Stimulated activated CD8-positive, alpha-beta memory T cell treated with anti-CD3 and anti-CD28 coated beads, Interleukin-7, amount 100 ng/mL, for 24 hours (primary cell): ENCODE measurements at places on chromosomes 11 and 22.

DNA sequence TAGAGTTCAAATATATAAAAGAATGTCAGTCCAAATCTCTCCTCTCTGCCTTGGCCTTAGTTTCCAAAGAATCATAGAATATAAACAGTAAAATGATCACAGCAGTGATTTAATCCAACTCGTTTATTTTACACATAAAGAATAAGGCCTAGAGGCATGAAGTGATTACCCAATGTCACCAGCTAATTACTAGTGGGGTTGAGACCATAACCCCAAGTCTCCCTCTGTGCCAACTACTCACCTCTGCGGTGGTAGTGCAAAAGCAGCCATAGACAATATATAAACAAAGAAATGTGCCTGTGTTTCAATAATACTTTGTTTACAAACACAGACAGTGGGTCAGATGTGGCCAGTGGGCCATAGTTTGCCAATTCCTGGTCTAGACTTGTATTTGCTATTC, 96.6 kb upstream of the FAT3 start:
- no peak for DNase-seq

DNA sequence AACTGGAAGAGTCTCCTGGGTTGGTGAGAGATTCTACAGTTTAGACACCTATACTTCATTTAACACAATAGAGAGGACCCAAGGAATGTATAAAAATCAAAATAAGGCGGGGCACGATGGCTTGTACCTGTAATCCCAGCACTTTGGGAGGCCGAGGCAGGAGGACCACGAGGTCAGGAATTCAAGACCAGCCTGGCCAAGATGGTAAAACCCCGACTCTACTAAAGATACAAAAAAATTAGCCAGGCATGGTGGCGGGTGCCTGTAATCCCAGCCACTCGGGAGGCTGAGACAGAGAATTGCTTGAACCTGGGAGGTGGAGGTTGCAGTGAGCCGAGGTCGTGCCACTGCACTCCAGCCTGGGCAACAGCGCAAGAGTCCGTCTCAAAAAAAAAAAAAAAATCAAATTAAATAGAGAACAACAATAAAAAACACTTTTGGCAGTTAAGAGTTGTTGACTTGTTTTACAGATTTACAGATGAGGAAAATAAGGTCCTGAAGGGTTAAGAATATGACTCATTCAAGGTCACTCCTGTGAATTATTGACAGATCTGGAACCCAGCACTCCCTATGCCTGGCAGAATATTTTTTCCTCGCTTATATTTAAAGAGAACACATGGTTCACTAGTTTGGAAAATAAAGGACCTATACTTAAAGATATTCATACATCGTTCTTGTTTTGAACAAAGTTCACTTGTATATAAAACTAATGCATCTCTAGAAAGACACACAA, 5.2 kb downstream of the LGR4 start:
- no peak for DNase-seq

DNA sequence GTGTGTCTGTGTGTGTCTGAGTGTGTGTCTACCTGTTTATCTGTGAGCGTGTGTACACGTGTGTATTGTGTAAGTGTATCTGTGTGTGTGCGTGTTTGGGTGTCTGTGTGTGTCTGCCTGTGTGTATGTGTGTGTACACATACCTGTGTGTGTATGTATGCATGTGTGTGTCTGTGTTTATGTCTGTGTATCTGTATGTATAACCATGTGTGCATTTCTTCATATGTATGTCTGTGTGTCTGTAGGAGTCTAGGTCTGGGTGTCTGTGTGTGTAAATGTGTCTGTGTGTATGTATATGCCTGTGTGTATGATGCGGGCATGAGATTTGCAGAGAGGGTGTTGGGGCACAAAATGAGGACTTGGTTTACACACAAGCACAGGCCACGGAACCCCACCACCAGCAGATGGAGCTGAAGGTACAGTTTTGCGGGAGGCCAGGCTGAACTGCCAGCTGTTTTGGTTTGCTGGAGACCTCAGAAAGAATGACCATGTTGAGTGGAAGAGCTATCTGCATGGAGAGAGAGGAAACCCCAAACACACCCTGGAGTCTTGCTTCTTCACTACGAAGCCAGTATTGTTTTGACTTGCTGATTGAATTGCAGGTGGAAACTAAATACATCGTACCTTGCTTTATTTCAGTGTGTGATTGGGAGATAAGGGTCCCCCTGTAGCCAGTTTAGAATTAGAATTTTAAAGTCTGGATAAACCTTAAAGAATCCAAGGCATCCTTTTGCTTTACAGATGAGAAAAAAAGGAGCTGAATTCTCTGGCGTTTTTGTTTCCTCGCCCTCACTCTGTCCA, 497.2 kb downstream of the NTM start:
- DNase-seq = no peak

GRCh38 chr11:109708184-109708583, 286.2 kb downstream of the C11orf87 start:
- DNase-seq = no peak

DNA sequence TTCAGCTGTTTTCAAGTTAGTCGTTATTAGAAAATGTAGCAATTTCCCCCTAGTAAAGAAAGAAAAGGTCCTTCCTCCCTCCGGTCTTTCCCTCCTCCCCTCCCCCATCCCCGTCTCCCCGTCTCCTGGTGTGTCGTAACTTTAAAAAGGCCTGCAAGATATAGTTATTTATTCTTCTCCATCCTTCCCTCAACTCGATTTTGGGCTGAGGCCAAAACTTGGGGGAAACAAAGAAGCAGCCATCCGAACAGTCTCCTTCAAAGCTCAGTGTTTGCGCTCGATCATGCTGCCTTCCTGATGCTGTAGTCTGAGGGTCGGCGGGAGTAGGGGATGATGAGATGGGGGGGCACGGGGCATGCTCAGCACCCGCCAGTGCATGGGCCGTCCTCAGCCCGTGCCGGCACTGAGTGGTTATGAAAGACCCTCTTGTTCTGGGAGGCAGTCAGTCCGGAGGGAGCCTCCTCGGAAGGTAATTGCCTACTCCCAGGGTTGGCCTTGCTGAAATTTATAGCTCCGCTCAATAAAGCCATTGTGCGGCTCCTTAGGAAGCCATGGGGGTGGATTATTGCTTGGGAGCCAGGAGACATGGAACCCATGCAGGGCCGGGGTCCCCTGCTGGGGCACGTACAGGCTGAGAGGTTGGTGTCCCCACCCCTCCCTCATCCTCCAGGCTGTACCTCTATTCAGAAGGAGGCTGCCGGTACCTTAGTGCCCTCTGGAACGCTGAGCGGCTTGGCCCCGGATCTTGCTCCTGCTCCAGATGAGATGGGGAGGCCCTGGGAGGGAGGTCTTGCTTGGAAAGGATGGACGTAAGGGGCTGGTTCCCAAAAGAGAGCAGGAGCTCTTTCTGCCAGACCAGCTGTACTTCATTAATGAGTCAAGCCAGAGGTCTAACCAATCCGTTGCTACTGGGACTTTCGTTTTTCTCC, 212.7 kb upstream of the CADM1 start:
- no peak for DNase-seq

- DNase-seq = no peak
Measured at GRCh38 chr11:72132646-72133045, 2.9 kb upstream of the FOLR3 start.

DNA sequence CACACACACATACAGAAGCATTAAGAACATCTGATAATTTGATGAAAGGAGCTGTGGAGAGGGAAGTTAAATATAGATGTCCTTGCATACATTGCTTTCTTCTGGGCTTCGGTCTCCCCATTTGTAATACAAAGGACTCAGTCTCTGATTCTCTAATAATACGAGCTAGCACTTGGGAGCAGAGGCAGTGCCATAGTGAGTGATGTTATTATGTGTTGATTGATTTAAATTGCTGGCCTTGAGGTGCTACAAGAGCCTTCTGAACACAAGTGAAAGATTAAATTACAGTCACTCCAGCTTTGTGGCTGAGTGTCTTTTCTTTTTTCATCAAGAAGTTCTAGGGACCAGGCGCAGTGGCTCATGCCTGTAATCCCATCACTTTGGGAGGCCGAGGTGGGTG, 61.5 kb upstream of the HMGXB4 start:
- no peak for DNase-seq

DNA sequence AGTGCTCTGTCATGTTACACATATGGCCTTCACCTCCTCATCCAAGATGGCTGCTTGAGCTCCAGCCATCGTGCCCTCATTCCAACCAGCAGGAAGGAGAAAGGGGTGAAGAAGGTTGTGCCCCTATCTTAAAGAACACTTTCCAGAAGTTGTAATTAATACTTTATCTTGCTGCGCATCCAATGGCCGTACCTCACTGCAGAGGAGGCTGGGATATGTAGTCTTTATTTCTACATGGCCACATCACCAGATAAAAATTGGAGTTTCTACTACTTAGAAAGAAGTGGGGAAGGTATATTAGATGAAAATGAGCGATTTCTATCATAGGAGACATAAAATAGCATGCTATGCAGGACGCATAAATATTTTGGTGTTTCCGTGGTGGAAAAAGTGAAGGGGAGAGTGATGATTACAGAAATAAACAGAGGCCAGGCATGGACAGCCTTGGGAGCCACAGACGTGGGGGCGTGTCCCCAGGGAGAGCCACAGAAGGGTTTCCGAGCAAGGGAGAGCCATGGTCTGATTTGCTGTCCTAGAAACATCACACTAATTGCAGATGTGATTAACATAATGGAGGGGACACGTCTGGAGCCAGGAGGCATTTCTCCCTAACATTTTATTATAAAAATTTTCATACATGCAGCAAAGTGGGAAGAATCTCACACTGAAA, 8.8 kb upstream of the MB start:
- no peak for DNase-seq

DNA sequence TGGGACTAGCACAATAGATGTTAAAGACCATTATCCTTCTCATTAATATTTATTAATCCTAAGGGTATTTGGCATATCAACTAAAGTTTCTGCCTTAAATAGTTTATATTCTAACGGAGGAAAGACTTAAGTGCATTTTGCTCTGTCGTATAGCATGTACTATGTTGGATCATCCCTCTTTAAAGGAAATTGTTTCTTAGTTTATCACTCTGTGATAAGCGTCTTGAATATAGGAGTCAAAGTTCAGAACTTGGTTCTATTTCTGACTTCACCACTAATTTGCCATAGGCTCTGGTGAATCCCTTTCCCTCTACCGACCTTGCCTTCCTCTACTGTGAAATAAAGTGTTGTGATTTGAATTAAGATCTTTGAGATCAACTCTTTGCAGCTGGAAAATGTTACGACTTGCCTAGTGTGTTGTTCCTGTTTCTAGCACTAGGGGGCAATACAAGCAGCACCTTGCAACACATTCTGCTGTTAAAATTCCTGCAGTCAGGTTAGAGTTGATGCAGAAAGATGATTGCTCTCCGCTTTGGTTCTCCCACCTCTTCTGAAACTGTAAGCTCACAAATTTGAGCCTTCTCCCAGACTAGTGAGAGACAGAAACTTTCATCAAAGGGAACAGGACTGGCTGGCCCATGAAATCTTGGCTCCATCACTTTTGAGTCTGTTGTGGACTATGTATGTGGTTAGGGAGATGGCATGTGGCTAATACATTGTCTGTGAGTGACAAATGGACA, 27.8 kb upstream of the ZNRF3 start:
- no peak for DNase-seq

GRCh38 chr11:131677828-131678470, 307.5 kb downstream of the NTM start:
- DNase-seq = no peak

GRCh38 chr11:80424012-80424695, 983.3 kb upstream of the TENM4 start:
- DNase-seq = no peak

GRCh38 chr11:96293109-96293508, 49.9 kb downstream of the MAML2 start:
- no peak for DNase-seq

GRCh38 chr11:64007160-64007628, 21.0 kb downstream of the OTUB1 start:
- no peak for DNase-seq

DNA sequence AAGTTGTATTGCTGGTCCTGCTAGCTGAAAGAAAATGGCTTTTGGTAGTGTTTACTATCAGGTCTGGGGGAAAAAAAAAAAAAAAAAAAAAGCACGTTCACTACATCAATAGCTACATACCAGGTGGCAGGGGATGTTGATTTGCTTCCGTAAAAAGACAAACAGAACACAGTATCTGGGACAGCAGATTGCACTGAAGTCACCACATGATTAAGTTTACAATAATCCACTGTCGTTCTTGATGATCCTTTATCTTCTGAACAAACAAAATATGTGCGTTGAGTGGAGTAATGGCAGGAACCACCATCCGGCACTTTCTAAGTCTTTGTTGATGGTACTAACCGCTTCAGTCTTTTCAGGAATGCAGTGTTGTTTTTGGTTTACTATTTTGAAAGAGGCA, 48.7 kb downstream of the DDX6 start:
- no peak for DNase-seq

GRCh38 chr11:69567951-69568808, 72.8 kb upstream of the CCND1 start:
- DNase-seq = no peak

DNA sequence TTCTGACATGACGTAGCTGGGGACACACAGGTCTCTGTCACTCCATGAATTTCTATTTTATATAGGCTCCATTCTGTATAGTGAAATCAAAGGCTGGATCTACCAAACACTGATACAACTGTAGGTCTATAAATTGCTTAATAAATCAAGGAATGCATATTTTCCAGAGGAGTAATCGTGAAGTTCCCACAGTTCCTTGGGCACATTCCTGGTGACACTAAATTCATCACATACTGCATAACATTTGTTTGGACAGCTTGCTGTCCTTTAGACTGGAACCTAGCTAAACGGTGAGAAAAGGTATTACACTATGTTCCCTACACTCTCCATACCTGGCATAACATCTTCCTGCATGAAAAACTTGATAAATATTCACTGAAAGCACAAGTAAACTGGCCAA, 41.6 kb upstream of the UCP3 start:
- no peak for DNase-seq

DNA sequence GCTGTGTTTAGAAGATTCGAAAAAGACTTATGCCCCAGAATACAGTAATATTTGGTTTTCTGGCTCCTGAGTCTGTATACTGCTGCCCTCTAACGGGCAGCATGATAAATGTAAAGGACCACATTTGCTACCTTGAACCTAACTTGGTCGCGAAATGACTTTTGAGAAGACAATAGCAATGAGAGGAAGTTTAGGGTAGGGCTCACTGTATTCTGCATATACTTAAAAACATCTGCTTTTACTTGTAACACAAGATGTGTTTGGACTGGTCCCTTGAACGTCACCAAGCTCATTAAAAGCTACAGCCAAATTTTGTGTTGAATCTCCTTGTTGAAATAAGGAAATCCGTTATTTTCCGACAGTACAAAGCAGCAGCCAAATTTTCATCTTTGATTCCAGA, 309.1 kb downstream of the SWAP70 start:
- DNase-seq = no peak

DNA sequence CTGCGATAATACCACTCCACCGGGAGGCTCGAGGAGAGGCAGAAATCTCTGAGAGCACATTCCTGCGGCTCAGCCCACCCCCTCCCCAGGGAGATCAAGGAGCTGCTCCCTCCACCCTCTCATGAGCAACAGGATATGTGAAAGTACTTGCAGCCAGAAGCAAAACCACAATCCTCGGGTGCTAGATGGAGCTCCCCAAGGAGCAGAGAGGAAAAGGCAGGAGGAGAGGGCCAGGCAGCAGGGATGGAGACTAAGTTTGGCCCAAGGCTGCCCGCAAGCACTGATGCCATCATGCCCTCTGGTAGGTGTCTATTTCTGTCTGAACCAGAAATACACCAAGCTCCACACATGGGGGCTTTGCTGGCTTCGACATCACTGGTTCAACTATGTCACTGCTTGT, 22.3 kb downstream of the VPS37C start:
- no peak for DNase-seq
